ENCODE measurements at places on chromosomes 7 and 10. TPM values are rescaled to one million over a fixed set of nuclear protein-coding genes. Genes with fewer than 3 reads are reported as not detected.

DNA sequence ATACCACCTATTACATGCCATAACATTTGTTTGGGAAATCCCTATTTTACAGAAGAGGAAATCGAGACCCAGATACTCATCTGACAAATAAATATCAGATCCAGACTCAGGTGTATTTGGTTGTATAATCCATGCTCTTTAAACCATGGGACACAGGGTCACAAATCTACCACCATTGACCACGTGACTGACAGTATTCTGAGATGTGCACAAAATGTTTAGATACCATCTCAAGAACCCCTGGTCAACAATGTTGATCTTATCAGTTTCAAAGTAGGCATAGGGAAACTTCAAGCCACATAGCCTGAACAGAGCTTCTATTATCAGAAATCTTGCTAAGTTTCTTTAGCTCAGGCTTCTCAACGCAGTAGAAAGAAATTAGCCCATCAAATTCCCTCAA is 93.6 kb downstream of the ICA1 start:
- no peak overlapping the region for H3K4me3 ChIP-seq
- no peak overlapping the region for H3K27ac ChIP-seq

ADAM22 gene
- total RNA-seq = 0.88 TPM

- no peak overlapping the region for H3K4me3 ChIP-seq
- no peaks in the 10 kb centered on the region for H3K36me3 ChIP-seq
- H3K27me3 ChIP-seq = no peaks in the 10 kb centered on the region
These were observed 711.2 kb upstream of the NRP1 start for GRCh38 chr10:34045571-34046190.

DNA sequence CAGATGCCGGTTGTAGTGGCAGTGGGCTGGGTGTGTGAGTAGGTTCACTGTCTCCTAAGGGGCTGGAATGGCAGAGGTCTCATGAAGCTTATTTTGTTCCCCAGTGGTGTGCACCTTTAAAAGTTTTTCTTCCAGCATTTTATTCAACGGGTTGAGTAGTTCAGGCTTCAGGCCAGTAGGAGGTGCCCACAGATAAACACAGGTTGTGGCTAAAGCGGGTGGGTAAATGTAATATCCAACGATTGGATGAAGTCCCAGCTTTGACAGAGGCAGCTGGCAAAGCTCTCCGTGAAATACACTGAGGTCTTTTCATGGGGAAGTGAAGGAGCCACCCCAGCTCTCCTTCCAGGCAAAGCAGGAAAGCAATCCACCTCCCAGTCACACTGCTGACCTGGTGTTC is 339.8 kb upstream of the LRRTM3 start:
- no peaks in the 10 kb centered on the region for H3K27me3 ChIP-seq
- no peaks in the 10 kb centered on the region for H3K36me3 ChIP-seq
- no peak for DNase-seq
- H3K27ac ChIP-seq = no peak overlapping the region
- no peaks in the 10 kb centered on the region for H3K4me1 ChIP-seq

DNA sequence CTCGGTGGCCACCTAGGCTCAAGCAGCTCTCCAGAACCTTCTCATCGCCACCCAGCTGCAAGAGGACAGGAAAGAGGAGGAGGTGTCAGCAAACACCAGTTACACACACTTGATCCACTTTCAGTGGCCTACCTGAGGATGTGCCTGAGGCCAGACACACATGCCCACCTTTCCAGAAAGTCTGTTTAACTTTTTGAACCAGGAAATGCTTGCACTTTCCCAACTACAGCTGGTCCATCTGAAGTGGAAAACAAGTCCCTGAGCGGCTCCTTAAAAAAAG is 15.7 kb upstream of the CYREN start:
- no peak overlapping the region for H3K27ac ChIP-seq
- no peak overlapping the region for H3K4me3 ChIP-seq
- no peak for DNase-seq
- H3K36me3 ChIP-seq = no peaks in the 10 kb centered on the region

LIPM gene
- not detected for total RNA-seq

SAP25 gene
- total RNA-seq = 11.5 TPM

- H3K4me3 ChIP-seq = no peak overlapping the region
- no peak overlapping the region for H3K27ac ChIP-seq
- no peaks in the 10 kb centered on the region for H3K4me1 ChIP-seq
- no peak for DNase-seq
- no peaks in the 10 kb centered on the region for H3K27me3 ChIP-seq
These were observed 167.3 kb downstream of the USP6NL start for GRCh38 chr10:11444155-11444530.

GRCh38 chr7:51162724-51163329 is 153.8 kb downstream of the COBL start:
- H3K4me3 ChIP-seq = no peak overlapping the region
- no peaks in the 10 kb centered on the region for H3K36me3 ChIP-seq
- H3K27ac ChIP-seq = no peak overlapping the region

GRCh38 chr10:12218991-12219390 is 23.0 kb downstream of the CDC123 start:
- no peaks in the 10 kb centered on the region for H3K36me3 ChIP-seq
- H3K4me3 ChIP-seq = no peak overlapping the region
- DNase-seq = no peak
- H3K27ac ChIP-seq = no peak overlapping the region
- H3K27me3 ChIP-seq = no peaks in the 10 kb centered on the region

GRCh38 chr7:80859272-80859970 is 59.4 kb downstream of the SEMA3C start:
- H3K4me1 ChIP-seq = no peaks in the 10 kb centered on the region
- no peaks in the 10 kb centered on the region for H3K36me3 ChIP-seq
- no peak overlapping the region for H3K4me3 ChIP-seq
- no peak overlapping the region for H3K27ac ChIP-seq
- H3K27me3 ChIP-seq = no peaks in the 10 kb centered on the region

LLCFC1 gene
- total RNA-seq = not detected

SFTPD gene
- not detected for total RNA-seq

- no peaks in the 10 kb centered on the region for H3K4me1 ChIP-seq
- DNase-seq = no peak
These were observed 178.4 kb downstream of the ADARB2 start for GRCh38 chr10:1558906-1559305.

GRCh38 chr7:106486331-106486730 is 174.6 kb downstream of the CCDC71L start:
- peak overlapping the region; percentile 78 for H3K27ac ChIP-seq
- H3K36me3 ChIP-seq = no peaks in the 10 kb centered on the region
- no peak overlapping the region for H3K4me3 ChIP-seq
- no peaks in the 10 kb centered on the region for H3K4me1 ChIP-seq

EIF3B gene
- total RNA-seq = 86.3 TPM

- H3K27ac ChIP-seq = no peak overlapping the region
- H3K4me1 ChIP-seq = peaks cover 8% of the 10 kb centered on the region
- no peaks in the 10 kb centered on the region for H3K27me3 ChIP-seq
- H3K36me3 ChIP-seq = no peaks in the 10 kb centered on the region
These were observed 37.6 kb downstream of the KCNH2 start for GRCh38 chr7:150940431-150941102.

- no peaks in the 10 kb centered on the region for H3K4me1 ChIP-seq
- no peak for DNase-seq
- no peaks in the 10 kb centered on the region for H3K27me3 ChIP-seq
These were observed 203.2 kb downstream of the AHR start for GRCh38 chr7:17501441-17502212.

GRCh38 chr10:77175631-77176222 is 461.9 kb downstream of the KCNMA1 start:
- H3K27me3 ChIP-seq = no peaks in the 10 kb centered on the region
- no peaks in the 10 kb centered on the region for H3K4me1 ChIP-seq
- no peak overlapping the region for H3K4me3 ChIP-seq
- H3K36me3 ChIP-seq = no peaks in the 10 kb centered on the region
- DNase-seq = no peak

GRCh38 chr10:21696302-21696701 is 162.3 kb downstream of the MLLT10 start:
- H3K27ac ChIP-seq = no peak overlapping the region
- no peak for DNase-seq
- peaks cover 11% of the 10 kb centered on the region for H3K36me3 ChIP-seq
- no peaks in the 10 kb centered on the region for H3K4me1 ChIP-seq
- no peak overlapping the region for H3K4me3 ChIP-seq
- H3K27me3 ChIP-seq = no peaks in the 10 kb centered on the region

GET4 gene
- 93.3 TPM for total RNA-seq

C10orf95 gene
- not detected for total RNA-seq

GRCh38 chr7:112144284-112145059 is 61.7 kb downstream of the DOCK4 start:
- no peak overlapping the region for H3K27ac ChIP-seq
- no peaks in the 10 kb centered on the region for H3K4me1 ChIP-seq
- H3K36me3 ChIP-seq = no peaks in the 10 kb centered on the region
- no peak for DNase-seq
- H3K27me3 ChIP-seq = no peaks in the 10 kb centered on the region

- H3K27ac ChIP-seq = no peak overlapping the region
- H3K4me1 ChIP-seq = no peaks in the 10 kb centered on the region
- no peaks in the 10 kb centered on the region for H3K27me3 ChIP-seq
- no peak for DNase-seq
These were observed 3.2 kb upstream of the KIF5B start for GRCh38 chr10:32059472-32059871.

DNA sequence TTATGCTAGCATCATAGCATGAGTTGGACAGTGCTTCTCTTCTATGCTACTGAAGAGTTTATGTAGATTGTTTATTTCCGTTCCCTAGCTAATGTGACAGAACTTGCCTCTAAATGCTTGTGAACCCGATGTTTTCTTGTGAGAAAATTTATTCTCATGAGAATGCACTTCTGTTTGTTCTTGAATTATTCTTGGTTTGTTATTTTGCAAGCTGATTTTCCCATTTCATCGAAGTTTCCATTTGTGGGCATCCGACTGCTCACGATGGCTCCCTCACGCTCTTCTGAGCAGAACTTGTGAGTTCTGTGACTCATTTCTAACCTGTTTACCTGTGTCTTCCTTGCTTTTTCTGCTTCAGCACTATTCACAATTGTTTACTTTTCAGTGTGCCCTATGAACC is 59.9 kb downstream of the WDFY4 start:
- no peak overlapping the region for H3K27ac ChIP-seq
- H3K4me1 ChIP-seq = no peaks in the 10 kb centered on the region
- H3K36me3 ChIP-seq = no peaks in the 10 kb centered on the region
- H3K27me3 ChIP-seq = no peaks in the 10 kb centered on the region

SPDYE6 gene
- not detected for total RNA-seq

- H3K36me3 ChIP-seq = no peaks in the 10 kb centered on the region
- DNase-seq = no peak
- peaks cover 14% of the 10 kb centered on the region for H3K4me1 ChIP-seq
- H3K27ac ChIP-seq = no peak overlapping the region
- no peaks in the 10 kb centered on the region for H3K27me3 ChIP-seq
These were observed 6.6 kb upstream of the PDLIM1 start for GRCh38 chr10:95297402-95297801.

DNA sequence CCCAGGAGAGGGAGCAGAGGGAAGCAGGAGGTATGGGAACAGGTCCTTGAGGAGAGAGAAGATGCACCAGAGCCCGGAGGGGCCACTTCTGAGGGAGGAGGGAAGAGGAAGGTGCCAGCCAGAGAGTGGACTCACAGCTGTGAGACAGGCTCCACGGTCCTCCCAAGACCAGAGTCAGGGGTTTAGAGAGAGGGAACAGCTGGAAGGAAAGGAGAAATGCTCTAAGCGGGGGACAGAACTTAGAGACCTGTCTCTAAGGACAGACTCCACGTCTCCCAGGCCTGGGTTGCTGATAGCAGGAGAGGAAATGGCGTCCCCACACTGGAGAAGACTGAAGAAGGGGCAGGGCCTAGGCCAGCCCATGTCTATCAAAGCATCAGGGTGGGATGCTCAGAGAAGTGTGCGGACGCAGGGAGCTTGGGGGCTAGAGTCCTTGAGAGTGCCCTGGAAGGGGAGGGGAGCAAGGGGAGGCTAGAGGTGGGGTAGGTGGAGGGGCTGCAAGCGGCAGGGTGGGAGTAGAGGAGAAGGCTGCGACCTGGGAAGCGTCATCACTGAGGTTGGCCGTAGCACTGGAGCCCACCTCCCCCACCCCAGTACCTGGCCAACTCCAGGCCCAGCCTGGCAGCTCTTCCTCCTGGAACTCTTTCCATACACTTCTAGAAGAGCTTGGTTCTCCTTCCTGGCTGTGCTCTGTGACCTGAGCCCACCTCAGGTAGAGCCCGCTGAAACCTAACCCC is 25.6 kb upstream of the GRID1 start:
- H3K27me3 ChIP-seq = no peaks in the 10 kb centered on the region
- no peak for DNase-seq
- no peak overlapping the region for H3K27ac ChIP-seq
- H3K36me3 ChIP-seq = no peaks in the 10 kb centered on the region
- no peak overlapping the region for H3K4me3 ChIP-seq

GRCh38 chr7:73521636-73522104 is 423 bp downstream of the BAZ1B start:
- no peaks in the 10 kb centered on the region for H3K4me1 ChIP-seq
- H3K27me3 ChIP-seq = no peaks in the 10 kb centered on the region
- peaks cover 6% of the 10 kb centered on the region for H3K36me3 ChIP-seq
- no peak for DNase-seq
- peak overlapping the region; percentile 97 for H3K27ac ChIP-seq
- H3K4me3 ChIP-seq = peak overlapping the region; percentile 100

DNA sequence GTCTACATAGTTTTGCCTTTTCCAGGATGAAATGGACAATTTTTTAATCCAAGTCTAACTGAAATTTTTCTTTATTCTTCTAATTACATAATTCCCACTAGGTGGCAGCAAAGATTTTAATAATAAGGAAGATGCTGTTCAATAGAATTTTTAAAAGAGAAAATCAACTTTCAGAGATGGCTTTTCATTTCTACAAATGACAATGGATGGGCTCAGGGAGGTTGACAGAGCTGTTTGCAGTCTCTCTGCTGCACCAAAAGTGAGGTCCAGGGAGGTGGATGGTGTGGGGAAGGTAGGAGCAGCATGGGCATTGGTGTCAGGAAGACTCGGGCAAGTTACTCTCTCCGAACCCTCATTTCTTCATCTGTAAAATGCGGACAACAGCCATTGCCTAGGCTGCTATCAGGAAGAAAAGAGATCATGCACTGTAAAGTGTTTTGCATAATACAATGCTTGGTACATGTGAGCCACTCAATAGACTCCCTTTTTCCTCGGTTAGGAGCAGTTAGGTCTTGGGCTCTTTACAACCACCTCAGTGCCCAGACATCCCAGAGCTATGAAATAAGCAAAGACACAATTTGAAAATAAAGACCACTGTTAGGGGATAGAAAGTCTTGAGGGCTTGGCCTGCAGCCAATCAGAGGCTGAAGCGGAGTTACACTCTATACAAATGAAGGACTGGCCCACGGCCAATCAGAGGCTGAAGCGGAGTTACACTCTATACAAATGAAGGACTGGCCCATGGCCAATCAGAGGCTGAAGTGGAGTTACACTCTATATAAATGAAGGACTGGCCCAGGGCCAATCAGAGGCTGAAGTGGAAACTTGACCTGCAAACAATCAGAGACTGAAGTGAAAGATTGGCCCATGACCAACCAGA is 107.1 kb downstream of the ABLIM1 start:
- H3K4me1 ChIP-seq = no peaks in the 10 kb centered on the region
- H3K27ac ChIP-seq = peak overlapping the region; percentile 3
- DNase-seq = peak; percentile 82

All from Peyer's patch (tissue), 4 donors.